Left ventricle myocardium inferior (tissue), 1 donor: ENCODE measurements at places on chromosomes 5 and 9.

GRCh38 chr9:84254972-84255371, 85.6 kb downstream of the SLC28A3 start:
- no peak overlapping the region for H3K27ac ChIP-seq
- H3K36me3 ChIP-seq, result no peaks in the 10 kb centered on the region
- no peaks in the 10 kb centered on the region for H3K27me3 ChIP-seq
- peak; percentile 39 for DNase-seq

- no peak overlapping the region for H3K27ac ChIP-seq
- DNase-seq, result no peak
- H3K4me3 ChIP-seq, result no peak overlapping the region
- no peaks in the 10 kb centered on the region for H3K36me3 ChIP-seq
Measured at GRCh38 chr5:180470361-180470760, 23.8 kb upstream of the CNOT6 start.

DNA sequence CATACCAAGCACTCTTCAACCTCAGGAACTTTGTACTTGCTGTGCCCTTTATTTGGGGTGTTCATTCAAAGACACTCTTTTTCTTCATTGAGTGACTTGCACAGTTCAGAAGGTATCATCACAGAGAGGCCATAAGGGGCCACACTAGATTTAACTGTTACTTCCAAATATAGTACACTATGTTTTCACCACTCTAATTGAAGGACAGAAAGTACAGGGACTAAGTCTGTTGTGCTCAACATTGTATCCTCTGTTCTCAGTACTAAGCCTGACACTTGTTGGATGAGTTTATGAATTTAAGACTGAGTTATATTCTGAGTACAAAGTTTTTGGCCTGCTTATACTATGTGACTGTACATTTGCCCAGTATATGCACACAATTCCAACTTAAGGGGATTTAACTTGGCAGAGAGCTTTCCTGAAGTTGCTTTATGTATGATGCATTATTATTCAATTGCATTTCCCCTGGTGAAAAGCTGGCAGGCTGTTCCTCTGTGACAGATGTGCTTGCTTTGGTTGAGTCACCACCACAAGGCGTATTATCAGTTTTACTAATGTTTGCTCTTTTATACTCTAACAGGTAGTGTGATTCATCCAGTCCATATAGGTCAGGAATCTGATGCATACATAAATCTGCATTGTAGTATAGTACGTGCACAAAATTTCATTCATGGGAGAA, 714.8 kb downstream of the TLR4 start:
- DNase-seq, result no peak
- H3K36me3 ChIP-seq, result no peaks in the 10 kb centered on the region
- no peak overlapping the region for H3K4me3 ChIP-seq

DNA sequence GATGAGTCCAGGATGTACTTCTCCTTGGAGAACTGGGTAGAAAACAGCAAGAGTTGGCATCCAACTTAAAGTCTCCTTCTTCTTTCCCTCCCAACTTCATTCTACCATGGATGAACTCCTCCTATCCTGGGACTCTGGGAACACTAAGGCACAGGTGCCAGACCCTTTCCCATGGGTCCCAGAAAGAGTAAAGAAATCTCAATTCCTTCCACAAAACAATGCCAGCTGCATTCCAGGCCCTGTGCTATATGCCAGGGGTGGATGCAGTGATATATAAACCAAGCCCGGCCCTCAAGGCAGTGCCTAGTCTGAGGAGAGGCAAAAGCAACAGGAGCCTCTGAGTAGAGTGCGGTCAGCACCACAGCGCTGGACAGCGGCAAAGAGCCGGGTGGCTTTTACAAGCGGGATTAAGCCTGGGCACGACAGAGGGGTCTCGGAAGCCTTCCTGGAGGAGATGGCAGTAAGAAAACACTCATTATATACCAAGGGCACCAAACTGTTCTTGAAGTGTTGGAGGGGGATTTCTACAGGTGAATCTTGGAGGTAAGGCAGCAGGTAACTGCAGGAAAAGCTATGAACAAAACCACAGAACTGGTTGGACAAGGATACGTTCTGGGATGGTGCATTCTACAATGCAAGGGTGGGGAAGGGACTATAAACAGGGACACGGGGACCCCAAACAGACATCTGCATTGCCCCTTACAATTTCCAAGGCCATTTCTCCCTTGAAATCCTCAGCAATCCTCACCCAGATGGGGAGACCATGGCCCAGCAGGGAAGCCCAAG, 16.4 kb upstream of the TOR2A start:
- peak overlapping the region; percentile 93 for H3K27ac ChIP-seq
- peaks cover 47% of the 10 kb centered on the region for H3K36me3 ChIP-seq
- H3K27me3 ChIP-seq, result peaks cover 37% of the 10 kb centered on the region
- peaks cover 62% of the 10 kb centered on the region for H3K4me1 ChIP-seq
- no peak overlapping the region for H3K4me3 ChIP-seq

DNA sequence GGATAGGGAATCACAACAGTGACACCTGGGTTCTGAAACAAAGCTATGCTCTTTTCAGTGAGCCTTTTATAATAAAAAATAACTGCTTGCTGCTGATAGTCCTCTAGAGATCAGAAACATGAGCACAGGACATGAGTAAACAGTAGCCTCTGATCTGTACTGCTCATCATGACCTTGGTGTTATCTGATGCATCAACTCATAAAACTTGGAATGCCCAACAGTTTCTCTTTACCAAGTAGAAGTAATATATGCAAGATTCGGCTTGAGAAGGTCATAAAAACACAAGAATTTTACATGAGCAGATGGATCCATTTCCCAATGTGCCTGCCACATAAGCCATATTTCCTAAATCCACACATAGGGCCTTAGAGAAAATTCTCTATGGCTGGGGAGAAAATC, 318.3 kb upstream of the GRAMD2B start:
- no peak overlapping the region for H3K4me3 ChIP-seq
- no peaks in the 10 kb centered on the region for H3K27me3 ChIP-seq
- H3K36me3 ChIP-seq, result no peaks in the 10 kb centered on the region
- H3K27ac ChIP-seq, result no peak overlapping the region

GRCh38 chr5:7501061-7501460, 105.1 kb downstream of the ADCY2 start:
- H3K27ac ChIP-seq, result no peak overlapping the region
- H3K4me1 ChIP-seq, result no peaks in the 10 kb centered on the region
- H3K27me3 ChIP-seq, result no peaks in the 10 kb centered on the region
- no peak for DNase-seq
- no peak overlapping the region for H3K4me3 ChIP-seq
